CD4-positive, CD25-positive, alpha-beta regulatory T cell (primary cell): ENCODE measurements at places on chromosomes 16 and 17. TPM values are rescaled to one million over a fixed set of nuclear protein-coding genes. Genes with fewer than 3 reads are reported as not detected.

The ADAD2 gene
- polyA plus RNA-seq: 0.40 TPM

The NACA2 gene
- polyA plus RNA-seq: not detected

The HASPIN gene
- 0.07 TPM for polyA plus RNA-seq

The RPRML gene
- polyA plus RNA-seq: not detected

The DUSP3 gene
- polyA plus RNA-seq: 4.6 TPM

The KRT28 gene
- not detected for polyA plus RNA-seq

The FDXR gene
- polyA plus RNA-seq: 15.7 TPM

The MVP gene
- 157 TPM for polyA plus RNA-seq

The FMNL1 gene
- polyA plus RNA-seq: 23.5 TPM

The CCR7 gene
- 351 TPM for polyA plus RNA-seq

The ZMYND15 gene
- not detected for polyA plus RNA-seq

The CA7 gene
- not detected for polyA plus RNA-seq

The SLC4A1 gene
- not detected for polyA plus RNA-seq

The MYLK3 gene
- polyA plus RNA-seq: not detected

The LRRC36 gene
- polyA plus RNA-seq: not detected

The PPP1R1B gene
- not detected for polyA plus RNA-seq
